ENCODE measurements at places on chromosomes 7 and 10. TPM values are rescaled to one million over a fixed set of nuclear protein-coding genes. Genes with fewer than 3 reads are reported as not detected.

GRCh38 chr10:20133669-20134189 is 317.5 kb downstream of the PLXDC2 start:
- DNase-seq: no peak
- H3K4me3 ChIP-seq: no peak overlapping the region
- no peaks in the 10 kb centered on the region for H3K36me3 ChIP-seq
- H3K27ac ChIP-seq: no peak overlapping the region

DNA sequence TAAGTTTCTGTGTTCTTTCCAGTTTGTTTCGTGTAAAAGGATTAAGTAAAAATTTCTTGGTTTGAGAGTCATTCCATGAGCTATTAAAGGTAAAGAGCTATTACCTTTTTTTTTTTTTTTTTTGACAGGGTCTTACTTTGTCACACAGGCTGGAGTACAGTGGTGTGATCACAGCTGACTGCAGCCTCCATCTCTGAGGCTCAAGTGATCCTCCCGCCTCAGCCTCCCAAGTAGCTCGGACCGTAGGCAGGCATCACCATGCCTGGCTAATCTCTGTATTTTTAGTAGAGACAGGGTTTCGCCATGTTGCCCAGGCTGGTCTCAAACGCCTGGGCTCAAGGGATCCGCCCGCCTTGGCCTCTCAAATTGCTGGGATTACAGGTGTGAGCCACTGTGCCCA is 1.4 kb downstream of the SMKR1 start:
- peaks cover 5% of the 10 kb centered on the region for H3K27me3 ChIP-seq
- H3K36me3 ChIP-seq: no peaks in the 10 kb centered on the region
- no peak for DNase-seq
- H3K4me3 ChIP-seq: peak overlapping the region; percentile 65
- peaks cover 24% of the 10 kb centered on the region for H3K4me1 ChIP-seq

- H3K27ac ChIP-seq: peak overlapping the region; percentile 83
- H3K36me3 ChIP-seq: no peaks in the 10 kb centered on the region
- peaks cover 4% of the 10 kb centered on the region for H3K27me3 ChIP-seq
These were observed 21.6 kb upstream of the LIMK1 start for GRCh38 chr7:74061840-74062539.

Gene INA
- total RNA-seq: not detected

GRCh38 chr10:62266611-62267010 is 2.0 kb downstream of the RTKN2 start:
- no peak for DNase-seq
- peaks cover 17% of the 10 kb centered on the region for H3K4me1 ChIP-seq
- no peaks in the 10 kb centered on the region for H3K36me3 ChIP-seq
- peaks cover 34% of the 10 kb centered on the region for H3K27me3 ChIP-seq
- H3K27ac ChIP-seq: no peak overlapping the region

Gene TRPV5
- total RNA-seq: not detected

Gene CRYGN
- total RNA-seq: 0.34 TPM

Gene ANXA8
- total RNA-seq: not detected

DNA sequence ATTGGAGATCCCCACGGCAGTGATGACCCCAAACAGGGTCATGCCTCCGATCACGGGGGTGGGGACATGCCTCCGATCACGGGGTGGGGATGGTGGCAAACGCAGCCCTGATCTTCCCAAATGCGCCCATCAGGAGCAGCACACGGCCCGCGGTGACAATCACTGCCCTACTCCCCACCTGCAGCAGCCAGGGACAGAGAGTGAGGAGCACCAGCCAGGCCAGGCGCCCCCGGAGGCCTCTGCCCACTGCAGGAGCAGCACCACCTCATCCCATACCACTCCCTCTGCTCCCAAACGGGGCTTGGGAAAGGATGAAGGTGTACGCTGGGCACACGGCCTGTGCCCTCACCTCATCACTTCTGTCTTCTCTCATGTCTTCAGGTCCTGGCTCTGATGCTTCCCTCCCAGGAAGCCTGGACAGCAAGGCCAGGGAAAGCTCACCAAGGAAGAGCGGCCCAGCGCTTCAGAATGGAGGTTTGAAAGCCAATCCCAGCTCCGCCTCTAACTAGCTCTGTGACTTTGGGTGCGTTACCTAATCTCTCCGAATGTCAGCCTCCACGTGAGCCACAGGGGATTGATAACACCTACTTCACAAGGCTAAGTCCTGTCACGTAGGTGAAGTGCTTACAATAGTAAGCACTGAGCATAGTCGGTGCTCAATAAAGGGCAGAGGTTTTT is 37.1 kb downstream of the STRA8 start:
- H3K27ac ChIP-seq: no peak overlapping the region
- no peaks in the 10 kb centered on the region for H3K36me3 ChIP-seq
- DNase-seq: no peak
- H3K27me3 ChIP-seq: no peaks in the 10 kb centered on the region

DNA sequence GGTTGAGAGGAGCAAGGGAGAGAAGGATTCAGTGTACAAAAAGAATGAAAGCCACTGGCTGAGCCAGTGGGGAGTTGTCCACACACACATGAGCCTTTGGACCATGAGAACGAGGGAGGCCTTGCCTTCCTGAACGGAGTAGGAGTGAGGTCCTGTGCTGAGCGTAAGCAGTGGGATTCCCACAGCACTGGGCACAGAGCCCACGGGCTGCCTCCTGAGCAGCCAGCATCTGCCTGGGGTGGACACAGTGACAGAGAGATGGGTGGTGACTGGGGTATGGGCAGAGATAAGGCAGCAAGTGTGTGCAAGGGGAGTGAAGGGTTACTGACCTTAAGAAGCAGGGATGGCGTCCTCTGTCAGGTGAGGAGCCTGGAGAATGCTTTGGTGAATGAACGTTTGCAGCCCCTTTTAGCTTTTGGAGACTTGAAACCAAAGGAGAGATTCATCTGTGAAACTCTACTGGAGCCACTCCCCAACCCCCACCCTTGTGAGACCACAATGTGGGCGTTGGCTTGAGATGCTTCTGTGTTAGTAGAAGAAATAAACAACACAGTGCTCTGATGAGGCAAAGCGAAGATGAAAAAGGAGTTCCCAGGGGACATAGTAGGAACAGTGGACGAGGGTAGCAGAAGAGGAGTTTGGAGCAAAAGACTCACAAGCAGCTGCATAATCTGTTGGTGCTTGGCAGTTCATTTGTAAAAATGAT is 56.5 kb downstream of the FIGNL1 start:
- peaks cover 92% of the 10 kb centered on the region for H3K4me1 ChIP-seq
- peak; percentile 72 for DNase-seq
- peak overlapping the region; percentile 48 for H3K4me3 ChIP-seq

DNA sequence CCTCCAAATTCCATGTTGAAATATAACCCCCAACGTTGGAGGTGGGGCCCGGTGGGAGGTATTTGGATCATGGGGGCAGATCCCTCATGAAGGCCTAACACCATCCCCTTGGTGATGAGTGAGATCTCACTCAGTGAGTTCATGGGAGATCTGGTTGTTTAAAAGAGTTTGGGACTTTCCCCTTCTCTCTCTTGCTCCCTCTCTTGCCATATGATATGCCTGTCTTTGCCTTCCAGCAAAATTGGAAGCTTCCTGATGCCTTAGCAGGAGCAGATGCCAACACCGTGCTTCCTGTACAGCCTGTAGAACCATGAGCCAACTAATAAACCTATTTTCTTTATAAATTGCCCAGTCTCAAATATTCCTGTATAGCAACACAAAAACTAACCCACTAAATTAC is 55.7 kb upstream of the CDK1 start:
- DNase-seq: no peak
- H3K27me3 ChIP-seq: peaks cover 12% of the 10 kb centered on the region
- peaks cover 9% of the 10 kb centered on the region for H3K4me1 ChIP-seq
- H3K27ac ChIP-seq: no peak overlapping the region
- H3K36me3 ChIP-seq: peaks cover 4% of the 10 kb centered on the region

DNA sequence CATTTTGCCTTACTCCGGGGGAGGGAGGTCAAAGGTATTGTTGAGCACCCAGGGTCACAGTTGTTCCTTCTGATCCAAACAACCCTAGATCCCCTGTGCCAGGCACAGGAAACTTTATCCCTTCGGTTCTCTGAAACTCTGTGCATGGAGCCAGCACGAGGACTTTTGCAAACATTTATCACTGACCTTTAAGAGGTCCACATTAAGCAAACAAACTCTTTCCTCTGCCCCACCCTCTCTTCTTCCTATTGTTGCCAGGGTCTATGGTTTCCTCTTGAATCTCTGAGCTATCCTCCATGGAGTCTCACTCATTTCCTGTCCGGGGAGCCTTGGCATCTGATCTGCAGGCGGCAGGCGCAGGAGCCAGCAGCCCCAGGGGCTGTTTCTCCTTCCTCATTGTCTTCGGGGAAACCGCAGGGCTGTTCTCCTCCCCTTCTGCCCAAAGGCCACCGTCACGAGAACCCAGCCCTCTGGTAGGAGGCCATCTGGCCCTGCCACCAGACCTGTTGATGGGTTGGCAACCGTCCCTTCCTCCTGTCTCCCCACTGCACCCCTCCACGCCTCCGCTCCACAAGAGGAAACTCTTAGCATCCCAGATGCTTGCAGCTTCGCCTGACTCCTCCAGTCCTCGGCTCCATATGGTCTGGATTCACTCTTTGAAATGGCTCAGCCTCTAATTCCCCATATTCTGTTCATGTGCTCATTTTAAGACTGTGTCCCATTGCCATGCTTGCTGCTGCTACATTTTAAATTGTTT is 327.3 kb upstream of the NRP1 start:
- H3K4me3 ChIP-seq: no peak overlapping the region
- DNase-seq: no peak
- no peaks in the 10 kb centered on the region for H3K4me1 ChIP-seq
- no peak overlapping the region for H3K27ac ChIP-seq
- no peaks in the 10 kb centered on the region for H3K27me3 ChIP-seq
- H3K36me3 ChIP-seq: no peaks in the 10 kb centered on the region

Gene ETV1
- 0.31 TPM for total RNA-seq

DNA sequence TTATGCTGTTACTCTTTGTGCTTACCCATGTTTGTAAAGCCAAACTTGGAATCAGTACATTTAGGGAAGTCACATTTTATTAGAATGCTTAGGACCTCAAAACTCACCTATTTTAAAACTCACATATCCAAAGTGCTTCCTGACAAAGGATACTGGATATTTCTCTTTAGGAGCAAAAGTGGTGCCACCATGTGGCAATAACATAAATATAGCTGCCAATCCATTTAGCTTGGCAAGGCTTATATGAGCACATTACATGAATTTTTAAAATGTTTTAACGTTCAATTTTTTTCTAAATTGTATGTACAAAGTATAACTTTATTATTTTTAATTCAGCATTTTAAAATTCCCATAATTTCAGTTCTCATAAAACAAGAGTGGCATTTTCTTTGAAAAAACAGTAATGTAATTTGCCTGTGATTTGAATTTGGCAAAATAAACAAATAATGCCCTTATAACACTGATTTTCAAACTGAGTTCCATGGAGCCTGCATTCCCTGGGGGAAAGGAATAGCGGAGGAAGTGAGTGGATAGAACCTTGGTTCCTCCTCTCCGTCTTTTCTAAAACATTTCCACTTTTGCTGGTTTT is 75.4 kb downstream of the HDAC9 start:
- DNase-seq: no peak
- H3K27ac ChIP-seq: no peak overlapping the region
- H3K36me3 ChIP-seq: no peaks in the 10 kb centered on the region
- no peaks in the 10 kb centered on the region for H3K27me3 ChIP-seq
- H3K4me1 ChIP-seq: no peaks in the 10 kb centered on the region

Gene THAP5
- total RNA-seq: 26.7 TPM

- DNase-seq: no peak
- H3K27ac ChIP-seq: no peak overlapping the region
- H3K4me3 ChIP-seq: no peak overlapping the region
- H3K27me3 ChIP-seq: peaks cover 11% of the 10 kb centered on the region
- no peaks in the 10 kb centered on the region for H3K36me3 ChIP-seq
These were observed 50.4 kb upstream of the C7orf33 start for GRCh38 chr7:148540041-148540738.

- H3K4me1 ChIP-seq: peaks cover 4% of the 10 kb centered on the region
- peaks cover 68% of the 10 kb centered on the region for H3K36me3 ChIP-seq
- no peak overlapping the region for H3K27ac ChIP-seq
- H3K4me3 ChIP-seq: no peak overlapping the region
- no peaks in the 10 kb centered on the region for H3K27me3 ChIP-seq
These were observed 21.2 kb downstream of the ZNF680 start for GRCh38 chr7:64541438-64542359.

GRCh38 chr7:158301207-158301606 is 286.4 kb downstream of the PTPRN2 start:
- peak; percentile 14 for DNase-seq
- H3K27ac ChIP-seq: no peak overlapping the region
- no peaks in the 10 kb centered on the region for H3K36me3 ChIP-seq
- no peaks in the 10 kb centered on the region for H3K4me1 ChIP-seq
- H3K27me3 ChIP-seq: no peaks in the 10 kb centered on the region
- H3K4me3 ChIP-seq: no peak overlapping the region

Gene RBP3
- total RNA-seq: not detected

Gene NYAP1
- 0.23 TPM for total RNA-seq

GRCh38 chr7:33882040-33882837 is 23.1 kb upstream of the BMPER start:
- no peaks in the 10 kb centered on the region for H3K4me1 ChIP-seq
- no peak for DNase-seq
- no peaks in the 10 kb centered on the region for H3K36me3 ChIP-seq
- H3K4me3 ChIP-seq: no peak overlapping the region
- peaks cover 2% of the 10 kb centered on the region for H3K27me3 ChIP-seq
- no peak overlapping the region for H3K27ac ChIP-seq

Gene TRIL
- total RNA-seq: not detected
